ENCODE measurements at places on chromosomes 5 and 9. TPM values are rescaled to one million over a fixed set of nuclear protein-coding genes. Genes with fewer than 3 reads are reported as not detected.

DNA sequence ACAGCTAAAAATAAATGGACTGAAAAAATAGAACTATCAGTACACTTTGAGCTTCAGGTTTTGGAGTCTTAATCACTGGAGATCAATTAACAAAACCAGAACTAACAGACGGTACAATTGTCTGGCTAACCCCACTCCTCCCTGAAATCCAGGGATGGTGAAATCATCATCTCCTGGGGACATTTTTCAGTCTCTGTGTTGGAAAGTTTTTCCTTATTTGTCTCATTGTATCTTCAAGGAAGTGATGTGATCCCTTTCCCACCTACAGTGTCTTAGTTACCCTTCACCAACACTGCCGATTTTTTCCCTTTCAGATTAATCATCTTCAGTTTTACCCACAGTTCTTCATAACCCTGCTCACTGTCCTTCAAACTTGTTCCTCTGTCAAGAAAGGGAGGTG lies 81.9 kb downstream of the MAP1B start:
- DNase-seq, result no peak

GRCh38 chr5:107486489-107486888 lies 184.2 kb downstream of the EFNA5 start:
- DNase-seq, result no peak

GRCh38 chr5:34020726-34021125 lies 12.9 kb upstream of the AMACR start:
- no peak for DNase-seq

DNA sequence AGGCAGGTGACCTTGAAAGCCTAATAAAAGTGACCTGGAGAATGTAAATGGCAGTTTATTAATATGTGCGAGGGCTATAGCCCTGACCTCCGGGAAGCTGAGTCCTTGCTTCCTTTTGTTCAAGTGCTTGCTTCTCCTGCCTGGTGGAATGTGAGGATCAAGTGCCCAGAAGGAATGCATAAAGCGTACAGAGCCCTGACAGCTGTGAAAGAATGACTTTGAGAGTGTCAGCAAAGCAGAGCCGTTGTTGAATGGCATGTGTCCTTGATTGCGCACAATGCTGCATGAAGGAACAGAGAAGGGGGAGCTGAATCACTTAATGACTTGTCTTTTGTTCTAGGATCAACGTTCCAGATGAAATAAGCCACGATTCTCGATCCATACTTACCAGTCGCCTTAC lies 133.0 kb downstream of the SLF1 start:
- no peak for DNase-seq

DNA sequence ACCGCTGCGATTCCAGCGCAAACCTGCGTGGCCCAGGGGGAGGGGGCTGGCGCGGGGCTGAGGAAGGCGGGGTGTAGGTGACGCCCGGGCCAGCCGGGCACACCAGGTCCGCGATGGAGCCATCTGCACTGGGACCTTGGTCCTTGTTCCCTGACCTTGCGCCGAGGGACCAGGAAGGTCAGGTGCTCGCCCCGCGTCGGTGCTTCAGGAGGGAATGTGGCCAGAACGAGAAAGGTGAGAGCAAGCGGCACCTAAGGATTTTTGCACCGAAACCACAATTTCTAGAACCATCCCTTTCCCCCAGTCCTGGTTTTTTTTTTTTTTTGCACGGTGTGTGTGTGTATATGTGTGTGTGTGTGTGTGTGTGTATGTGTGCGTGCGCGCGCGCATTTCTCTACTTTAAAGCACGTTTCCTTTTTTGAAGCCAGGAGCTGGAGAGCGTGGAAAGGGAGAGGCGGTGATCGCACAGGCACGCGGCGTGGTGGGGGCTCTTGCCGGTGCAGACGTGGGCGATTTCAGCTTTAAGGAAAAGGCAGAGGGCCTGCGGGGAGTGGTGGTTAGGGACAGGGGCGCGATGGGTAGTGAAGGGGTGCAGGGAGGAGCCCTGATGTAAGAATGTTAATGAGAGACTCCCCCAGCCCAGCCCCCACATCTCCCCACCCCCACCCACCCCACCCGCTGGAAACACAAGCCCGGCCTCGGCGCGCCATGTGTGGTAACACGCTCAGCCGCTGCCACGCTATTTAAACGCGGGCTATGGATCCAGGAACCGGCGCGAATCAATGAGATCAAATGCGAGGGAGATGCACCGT lies at the start of gene NPR3:
Gene NPR3, plus strand, starts transcription at position 772 of the 812 bp plus-strand sequence. CDS start 456 bp downstream, outside the sequence.
- no peak for DNase-seq

Gene PWWP2A
- 42.3 TPM for total RNA-seq

GRCh38 chr9:10773136-10773535 lies 160.3 kb upstream of the PTPRD start:
- DNase-seq, result no peak

- no peak for DNase-seq
Measured at GRCh38 chr5:4942831-4943178, 197.3 kb upstream of the ADAMTS16 start.

Gene PRDM9
- not detected for total RNA-seq

DNA sequence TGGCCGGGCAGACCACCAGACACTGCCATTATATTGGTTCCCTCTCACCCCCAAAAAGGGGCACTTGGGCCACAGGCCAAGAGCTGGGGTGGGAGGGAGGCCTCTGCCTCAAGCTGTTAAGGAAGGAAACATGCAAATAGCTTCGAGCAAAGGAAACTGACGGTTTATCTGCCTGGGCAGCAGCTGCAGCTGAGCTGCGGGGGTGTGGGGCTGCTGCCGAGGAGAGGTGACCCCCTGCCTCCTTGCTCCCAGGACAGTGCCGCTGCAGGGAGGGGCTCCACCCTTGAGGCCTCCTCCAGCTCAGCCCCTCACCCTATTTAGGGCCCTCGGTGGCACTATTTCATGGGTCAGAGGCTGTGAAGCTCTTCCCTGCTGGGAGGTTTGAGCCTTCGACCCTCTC lies 789 bp downstream of the DOK3 start:
- no peak for DNase-seq

DNA sequence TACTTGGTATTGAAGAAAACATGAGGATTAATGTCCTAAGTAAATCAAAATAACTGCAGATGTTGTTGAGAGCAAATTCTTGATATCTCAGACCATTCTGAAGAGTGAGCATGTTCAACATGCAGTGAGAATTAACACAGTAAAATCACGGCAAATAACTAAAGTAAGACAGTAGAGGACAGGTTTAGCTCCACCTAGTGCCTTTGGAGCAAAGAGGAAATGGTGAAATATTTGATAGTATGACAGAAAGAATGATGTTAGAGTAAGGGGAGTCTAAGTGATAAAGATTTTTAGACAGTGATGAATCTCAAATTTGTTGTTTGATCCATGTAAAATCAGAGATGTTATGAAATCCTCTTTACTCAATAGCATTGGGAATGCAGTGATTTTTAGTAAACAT lies 424.2 kb downstream of the TMEM161B start:
- DNase-seq, result no peak

- DNase-seq, result no peak
Measured at GRCh38 chr5:134403951-134404350, 7.7 kb downstream of the CDKN2AIPNL start.

GRCh38 chr9:85716031-85716877 lies 25.5 kb downstream of the AGTPBP1 start:
- no peak for DNase-seq

Gene GFRA3
- total RNA-seq, result 0.85 TPM

- DNase-seq, result no peak
Measured at GRCh38 chr5:65137631-65138030, 344.1 kb downstream of the ADAMTS6 start.

Gene ZNF484
- total RNA-seq, result 6.2 TPM

- DNase-seq, result no peak
Measured at GRCh38 chr9:110124439-110124838, 83.5 kb downstream of the C9orf152 start.

DNA sequence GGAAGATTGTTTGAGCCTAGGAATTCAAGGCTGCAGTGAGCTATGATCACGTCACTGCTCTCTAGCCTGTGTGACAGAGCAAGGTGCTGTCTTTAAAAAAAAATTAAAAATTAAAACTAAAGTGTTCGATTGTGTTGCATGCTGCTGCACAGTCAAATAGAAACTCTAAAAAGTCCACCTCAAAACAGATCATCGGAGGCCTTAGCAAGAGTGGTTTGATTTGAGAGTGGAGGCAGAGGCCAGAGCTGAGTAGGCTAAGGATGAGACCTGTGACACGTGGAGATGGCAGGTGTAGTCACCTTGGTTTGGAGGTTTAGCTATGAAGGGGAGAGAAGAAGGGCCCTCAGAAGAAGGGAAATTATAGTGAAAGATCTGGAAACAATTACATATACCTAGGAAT lies 2.8 kb upstream of the PTPDC1 start:
- no peak for DNase-seq

Gene SLC1A1
- total RNA-seq, result 1.4 TPM

Gene TLX3
- not detected for total RNA-seq

- no peak for DNase-seq
Measured at GRCh38 chr5:61465066-61465465, 133.0 kb downstream of the ZSWIM6 start.

GRCh38 chr5:174731214-174732035 lies 7.0 kb downstream of the MSX2 start:
- no peak for DNase-seq

DNA sequence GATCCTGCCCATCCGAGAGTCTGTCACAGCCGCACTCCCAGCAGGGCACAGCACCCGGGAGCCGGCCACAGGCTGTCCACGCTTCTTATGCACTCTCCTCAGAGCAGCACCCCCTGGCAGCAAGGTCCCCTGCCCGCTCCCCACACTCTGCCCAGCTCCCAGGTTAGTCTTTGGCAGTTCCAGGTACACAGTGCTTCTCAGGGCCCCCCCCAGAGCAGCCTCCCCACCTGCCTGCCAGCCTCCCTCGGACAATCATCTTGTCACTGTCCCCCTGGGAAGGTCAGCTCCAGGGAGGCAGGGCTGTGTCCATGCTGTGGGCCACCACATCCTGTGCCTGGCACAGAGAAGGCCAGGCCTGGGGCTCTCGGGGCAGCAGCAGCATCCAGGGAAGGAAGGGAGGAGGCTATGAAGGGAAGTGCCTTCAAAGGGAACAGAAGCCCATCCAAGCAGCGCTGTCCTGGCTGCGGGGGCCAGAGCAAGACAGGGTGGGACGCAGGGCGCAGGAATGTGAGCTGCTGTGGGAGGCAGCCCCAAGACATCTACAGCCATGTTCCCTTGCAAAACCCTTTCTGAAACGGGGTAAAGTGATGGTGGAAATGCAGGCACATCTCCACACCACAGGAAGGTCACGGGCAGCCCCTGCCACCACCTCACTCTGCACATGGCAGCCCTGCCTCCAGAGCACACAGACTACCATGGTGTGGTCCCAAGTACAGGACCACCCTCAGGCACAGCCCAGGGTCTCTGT lies 68.6 kb upstream of the ADAMTS2 start:
- DNase-seq, result no peak

DNA sequence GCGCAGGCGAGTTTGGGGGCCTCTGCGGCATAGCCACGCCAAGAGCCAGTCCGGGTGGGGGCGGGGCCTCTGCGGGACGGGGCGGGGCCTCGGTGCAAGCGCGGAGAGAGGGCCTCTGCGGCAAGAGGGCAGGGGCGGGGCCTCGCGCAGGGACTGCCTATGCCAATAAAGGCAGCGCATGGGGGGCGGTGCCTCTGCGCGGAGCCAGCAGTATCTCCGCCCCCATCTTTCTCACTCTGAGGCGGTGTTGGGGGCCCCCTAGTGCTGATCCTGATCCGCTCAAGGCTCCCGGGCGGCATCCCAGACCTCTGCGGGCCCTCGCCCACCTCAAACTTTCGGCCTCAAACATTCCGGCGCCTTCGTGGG lies 9.2 kb upstream of the GPRIN1 start:
- DNase-seq, result no peak

DNA sequence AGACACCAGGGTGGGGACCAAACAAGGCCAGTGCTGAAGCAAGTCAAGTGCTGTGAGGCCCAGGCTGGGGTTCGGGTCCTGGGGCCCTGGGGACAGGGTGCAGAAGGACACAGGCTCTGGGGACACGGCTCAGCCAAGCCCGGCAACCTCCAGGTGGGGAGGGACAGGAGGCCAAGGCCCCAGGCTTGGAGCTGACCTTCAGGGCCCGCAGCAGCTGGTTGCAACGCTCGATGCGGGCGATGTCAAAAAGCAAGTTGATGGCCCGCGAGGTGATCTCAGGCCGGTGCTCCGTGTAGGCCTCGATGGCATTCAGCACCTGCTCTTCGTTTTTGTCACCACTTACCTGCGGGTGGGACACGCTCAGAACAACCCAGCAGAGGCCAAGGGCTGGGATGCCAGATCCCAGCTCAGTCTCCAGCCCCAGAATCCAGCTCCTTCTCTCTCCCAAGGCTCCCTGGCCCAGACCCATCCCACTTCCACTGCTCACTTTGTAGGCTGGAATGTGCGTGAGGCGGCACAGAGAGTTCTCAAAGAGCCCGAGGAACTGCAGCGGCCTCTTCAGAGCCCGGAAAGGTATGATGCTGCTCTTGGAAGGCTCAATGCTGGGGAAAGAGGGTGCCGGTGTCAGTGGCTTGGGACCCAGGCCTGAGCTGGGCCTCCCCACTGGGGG lies 20.7 kb downstream of the ZER1 start:
- DNase-seq, result no peak

Gene POU5F2
- 3.7 TPM for total RNA-seq

Gene ANKRD34B
- not detected for total RNA-seq

DNA sequence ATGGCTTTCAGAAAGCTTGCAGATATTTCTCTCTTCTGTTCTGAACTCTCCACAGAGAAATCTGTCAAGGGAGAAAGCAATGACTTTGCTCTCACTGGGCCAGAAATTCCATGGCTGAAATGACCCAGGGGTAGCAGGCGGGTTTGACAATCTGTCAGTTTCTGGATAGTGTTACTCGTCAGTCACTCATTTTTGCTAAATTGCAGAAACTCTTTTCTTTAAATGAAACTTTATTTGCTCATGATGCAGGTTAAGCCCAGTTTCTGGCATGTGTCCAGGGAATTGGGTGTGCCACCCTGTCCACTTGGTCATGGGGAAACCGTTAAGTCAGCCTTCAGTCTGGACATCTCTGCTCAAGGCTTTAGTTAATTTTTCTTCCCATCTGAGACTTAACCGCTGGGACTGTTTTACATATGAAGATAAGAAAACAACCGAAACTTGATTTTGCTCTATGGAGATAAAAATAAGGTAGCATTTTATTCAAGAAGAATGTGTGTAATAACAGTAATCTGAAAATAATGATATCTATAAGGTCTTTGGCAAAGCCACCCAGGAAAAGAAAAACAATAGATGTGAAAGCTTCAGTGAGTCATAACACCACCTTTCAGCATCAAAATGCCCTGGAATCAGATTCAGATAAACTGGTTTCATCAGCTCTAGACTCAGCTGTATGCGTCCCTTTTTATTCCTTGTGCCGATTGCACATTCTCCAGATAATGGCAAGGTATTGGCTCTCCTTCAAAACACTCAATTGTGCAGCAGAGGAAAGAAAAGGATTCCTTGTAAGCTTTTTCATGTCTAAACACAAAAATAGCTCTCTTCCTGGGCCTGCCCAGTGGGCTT lies 308.3 kb downstream of the ZSWIM6 start:
- DNase-seq, result no peak

Gene PPP2R2B
- 1.5 TPM for total RNA-seq

DNA sequence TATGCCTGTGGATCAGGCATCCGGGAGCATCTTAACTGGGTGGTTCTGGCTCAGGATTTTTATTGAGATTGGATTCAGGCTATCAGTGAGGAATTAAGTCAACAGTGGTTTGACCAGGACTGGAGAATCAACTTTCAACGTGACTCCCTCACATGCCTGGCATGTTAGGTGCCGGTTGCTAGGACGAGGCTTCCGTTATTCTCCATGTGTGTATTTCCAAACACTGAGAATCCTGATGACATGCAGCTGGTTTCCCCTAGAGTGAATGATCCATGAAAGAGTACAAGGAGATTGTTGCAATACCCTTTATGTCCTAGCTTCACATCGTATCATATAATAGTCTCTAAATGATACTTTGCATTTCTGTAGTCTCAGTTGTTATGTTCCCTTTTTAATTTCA lies 529.2 kb downstream of the ANXA1 start:
- DNase-seq, result no peak
